ENCODE measurements at places on chromosomes 11 and 22.
A peak's percentile ranks its signal among the peaks of the same experiment; 100 is the strongest.

- no peak overlapping the region for H3K27ac ChIP-seq
- H3K27me3 ChIP-seq = no peaks in the 10 kb centered on the region
- H3K4me3 ChIP-seq = no peak overlapping the region
- no peaks in the 10 kb centered on the region for H3K36me3 ChIP-seq
- H3K4me1 ChIP-seq = no peaks in the 10 kb centered on the region
- DNase-seq = no peak
Observed at GRCh38 chr11:69943066-69943465, 123.8 kb upstream of the FGF3 start.

DNA sequence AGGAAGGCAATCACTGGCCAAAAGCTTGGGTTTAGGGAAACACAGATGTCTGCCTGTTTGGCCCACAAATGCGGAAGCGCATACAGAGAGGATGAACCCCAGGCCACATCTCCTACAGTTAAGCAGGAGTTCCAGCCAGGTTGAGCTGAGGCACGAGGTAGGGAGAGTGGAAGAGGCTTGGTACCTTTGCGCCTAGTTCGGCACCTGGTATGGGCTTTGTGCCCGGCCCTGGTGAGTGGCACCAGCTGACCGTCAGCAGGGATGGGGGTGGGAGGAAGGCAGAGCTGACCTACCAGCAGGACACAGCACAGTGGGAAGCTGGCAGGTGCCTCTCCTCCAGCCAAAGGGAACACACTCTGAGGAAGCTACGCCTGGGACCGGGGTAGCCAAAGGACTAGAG, 57.6 kb downstream of the KCNC1 start:
- no peaks in the 10 kb centered on the region for H3K36me3 ChIP-seq
- H3K4me3 ChIP-seq = no peak overlapping the region
- H3K4me1 ChIP-seq = no peaks in the 10 kb centered on the region
- no peaks in the 10 kb centered on the region for H3K27me3 ChIP-seq

GRCh38 chr22:37008365-37008764, 10.9 kb downstream of the TST start:
- H3K36me3 ChIP-seq = no peaks in the 10 kb centered on the region
- no peak overlapping the region for H3K27ac ChIP-seq
- H3K27me3 ChIP-seq = no peaks in the 10 kb centered on the region
- H3K4me3 ChIP-seq = no peak overlapping the region
- H3K4me1 ChIP-seq = no peaks in the 10 kb centered on the region

- no peaks in the 10 kb centered on the region for H3K27me3 ChIP-seq
- H3K4me3 ChIP-seq = no peak overlapping the region
- no peaks in the 10 kb centered on the region for H3K4me1 ChIP-seq
- H3K36me3 ChIP-seq = no peaks in the 10 kb centered on the region
- DNase-seq = no peak
- no peak overlapping the region for H3K27ac ChIP-seq
Observed at GRCh38 chr11:86698639-86699038, 26.2 kb upstream of the ME3 start.

- no peaks in the 10 kb centered on the region for H3K27me3 ChIP-seq
- H3K4me1 ChIP-seq = peaks cover 9% of the 10 kb centered on the region
- peaks cover 2% of the 10 kb centered on the region for H3K36me3 ChIP-seq
- H3K27ac ChIP-seq = no peak overlapping the region
- DNase-seq = no peak
- H3K4me3 ChIP-seq = no peak overlapping the region
Observed at GRCh38 chr11:34910817-34911216, 5.4 kb downstream of the APIP start.

DNA sequence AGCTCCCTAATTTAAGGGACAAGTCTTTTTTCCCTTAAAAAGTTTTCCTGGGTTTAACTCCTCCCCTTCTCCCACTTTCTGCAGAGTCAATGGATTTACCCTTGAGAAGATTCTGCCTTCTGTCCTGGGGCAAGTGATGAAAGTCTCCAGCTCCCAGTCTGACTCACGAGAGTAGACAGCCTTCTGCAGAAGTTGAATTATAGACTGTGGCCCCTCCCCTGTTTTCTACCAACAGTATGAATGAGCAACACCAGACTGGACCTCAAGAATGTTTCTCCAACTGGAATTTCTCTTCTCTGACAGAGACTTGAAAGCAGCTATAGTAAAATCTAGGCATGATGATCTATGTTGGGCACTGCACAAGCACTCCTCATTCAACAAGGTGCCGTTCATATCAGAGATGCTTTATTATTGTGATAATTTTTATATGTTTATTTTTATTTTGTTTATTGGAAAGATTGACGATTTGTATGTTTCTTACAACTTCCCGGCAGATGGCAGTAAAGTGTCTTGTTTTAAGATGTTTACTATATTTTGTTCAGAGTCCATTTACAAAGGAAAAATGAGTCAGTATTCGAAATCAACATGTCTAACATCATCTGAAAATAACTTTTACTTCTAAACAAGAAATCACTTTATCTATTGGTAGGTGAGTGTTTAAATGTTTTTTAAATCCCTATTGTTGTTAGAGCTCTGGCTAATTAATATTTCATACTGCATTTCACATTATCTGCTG, 56.6 kb downstream of the LMO2 start:
- no peak overlapping the region for H3K27ac ChIP-seq
- no peak for DNase-seq
- no peak overlapping the region for H3K4me3 ChIP-seq
- no peaks in the 10 kb centered on the region for H3K4me1 ChIP-seq

GRCh38 chr11:567629-568292, 7.0 kb downstream of the RASSF7 start:
- H3K36me3 ChIP-seq = no peaks in the 10 kb centered on the region
- H3K4me1 ChIP-seq = peaks cover 8% of the 10 kb centered on the region
- no peak for DNase-seq

GRCh38 chr11:119205080-119205479, 1.1 kb upstream of the CBL start:
- no peak overlapping the region for H3K4me3 ChIP-seq
- DNase-seq = no peak
- H3K36me3 ChIP-seq = no peaks in the 10 kb centered on the region
- H3K4me1 ChIP-seq = peaks cover 22% of the 10 kb centered on the region
- H3K27ac ChIP-seq = no peak overlapping the region

DNA sequence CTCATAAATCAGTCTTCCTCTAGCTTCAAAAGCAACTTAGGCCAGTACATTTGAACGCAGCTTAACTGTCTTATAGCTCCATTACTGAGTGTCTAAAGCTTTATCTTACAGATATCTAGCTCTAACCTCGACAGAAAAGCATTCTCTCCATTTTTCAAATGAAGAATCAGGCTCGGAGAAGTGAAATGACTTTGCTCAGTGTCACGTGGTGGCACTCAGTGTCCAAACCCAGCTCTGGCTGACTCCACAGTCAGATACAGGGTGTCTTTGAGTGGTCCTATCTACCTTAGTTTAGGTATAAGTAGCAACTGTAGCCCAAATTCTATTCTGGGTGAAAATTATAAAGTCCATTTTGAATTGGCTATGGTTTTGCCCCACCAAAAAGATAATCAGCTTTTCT, 38.7 kb upstream of the CHST1 start:
- H3K4me1 ChIP-seq = no peaks in the 10 kb centered on the region
- no peak overlapping the region for H3K4me3 ChIP-seq
- no peak for DNase-seq
- H3K27ac ChIP-seq = no peak overlapping the region
- H3K27me3 ChIP-seq = no peaks in the 10 kb centered on the region

DNA sequence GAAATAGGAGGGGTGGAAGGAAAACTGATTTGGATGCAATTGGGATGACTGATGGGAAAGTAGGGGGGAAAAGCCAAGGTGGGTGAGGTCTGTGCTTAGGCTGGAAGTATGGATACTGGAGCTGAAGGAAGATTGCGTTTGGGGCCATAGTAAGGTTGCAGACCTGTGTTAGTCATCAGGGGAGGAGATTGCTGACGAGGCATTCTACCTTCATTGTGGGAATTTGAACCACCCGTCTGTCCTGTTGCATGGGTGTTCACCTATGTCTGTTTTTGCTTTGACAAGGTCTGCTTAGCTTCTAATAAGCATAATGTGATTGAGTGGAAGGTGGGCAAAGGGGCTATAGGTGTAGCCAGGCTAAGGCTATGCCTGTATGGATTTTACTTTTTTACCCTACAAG, 323.8 kb downstream of the BLID start:
- no peak overlapping the region for H3K4me3 ChIP-seq
- no peaks in the 10 kb centered on the region for H3K36me3 ChIP-seq
- H3K27me3 ChIP-seq = no peaks in the 10 kb centered on the region
- no peak for DNase-seq
- H3K27ac ChIP-seq = no peak overlapping the region

GRCh38 chr11:68960294-68961071, 20.3 kb downstream of the MRGPRD start:
- no peak for DNase-seq
- H3K4me3 ChIP-seq = no peak overlapping the region

GRCh38 chr11:2892215-2892966, 6.8 kb upstream of the CDKN1C start:
- H3K4me3 ChIP-seq = peak overlapping the region; percentile 53
- H3K27me3 ChIP-seq = no peaks in the 10 kb centered on the region
- H3K36me3 ChIP-seq = no peaks in the 10 kb centered on the region
- H3K27ac ChIP-seq = peak overlapping the region; percentile 67

- DNase-seq = no peak
- H3K4me3 ChIP-seq = no peak overlapping the region
- no peak overlapping the region for H3K27ac ChIP-seq
- no peaks in the 10 kb centered on the region for H3K4me1 ChIP-seq
- H3K36me3 ChIP-seq = no peaks in the 10 kb centered on the region
Observed at GRCh38 chr22:35634015-35634414, 14.2 kb upstream of the APOL6 start.

Measured in naive thymus-derived CD4-positive, alpha-beta T cell (primary cell).